ENCODE measurements at places on chromosomes 12 and 14.

DNA sequence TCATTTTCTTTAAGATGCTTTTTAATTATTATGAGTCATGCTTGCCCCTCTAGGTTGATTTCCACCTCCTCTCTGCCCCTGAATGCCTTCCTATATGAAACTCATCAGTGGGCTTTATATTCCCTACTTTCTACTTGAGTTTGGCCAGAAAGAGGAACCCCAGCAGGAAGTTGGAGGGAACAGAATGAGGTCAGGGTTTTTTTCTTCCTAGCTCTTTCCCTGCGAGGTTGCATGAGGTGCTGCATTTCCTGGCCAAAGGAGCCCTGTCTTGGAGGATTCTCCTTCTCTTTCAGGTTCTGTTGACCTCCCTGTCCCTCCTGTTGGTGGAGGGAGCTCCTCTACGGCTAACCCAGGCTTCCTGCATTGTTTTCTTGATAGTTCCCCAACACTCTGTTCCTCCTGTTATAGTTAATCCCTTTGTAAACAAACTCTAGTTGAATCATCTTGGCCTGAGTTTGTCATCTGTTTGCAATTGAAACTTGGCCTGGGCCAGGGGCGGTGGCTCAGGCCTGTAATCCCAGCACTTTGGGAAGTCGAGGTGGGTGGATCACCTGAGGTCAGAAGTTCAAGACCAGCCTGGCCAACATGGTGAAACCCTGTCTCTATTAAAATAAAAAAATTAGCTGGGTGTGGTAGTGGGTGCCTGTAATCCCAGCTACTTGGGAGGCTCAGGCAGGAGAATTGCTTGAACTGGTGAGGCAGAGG is 15.3 kb upstream of the SPIC start:
- DNase-seq, result no peak

DNA sequence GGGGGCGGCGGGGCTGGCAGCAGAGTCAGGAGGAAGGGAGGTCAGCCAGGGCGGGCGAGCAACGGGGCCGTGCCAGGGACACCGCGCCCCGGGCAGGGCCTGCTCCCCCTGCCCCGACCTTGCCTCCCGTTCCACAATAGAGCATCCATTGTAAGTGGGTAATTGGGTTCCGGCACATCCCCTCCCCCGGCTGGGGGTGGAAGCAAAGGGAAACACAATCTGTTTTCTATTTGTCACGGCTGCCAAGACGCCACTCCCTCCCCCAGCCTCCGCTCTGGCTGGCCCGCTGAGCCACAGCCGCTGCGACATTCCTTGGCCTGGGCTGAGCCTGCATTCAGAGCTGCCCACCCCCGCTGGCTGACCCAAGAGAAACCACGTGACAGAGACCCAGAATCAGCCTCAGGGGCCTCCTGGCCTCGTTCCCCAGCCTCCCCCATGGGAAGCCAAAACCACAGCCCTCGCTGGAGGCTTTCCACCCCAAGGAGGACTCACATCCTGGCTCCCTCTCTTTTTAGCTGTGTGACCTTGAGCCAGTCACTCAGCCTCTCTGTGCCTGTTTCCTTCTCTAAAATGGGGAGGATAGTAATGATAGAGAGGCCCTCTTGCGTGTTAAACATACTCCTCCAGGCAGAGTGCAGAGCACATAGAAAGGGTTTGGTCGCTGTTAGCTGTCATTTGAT is 117.6 kb downstream of the SCARB1 start:
- DNase-seq, result peak; percentile 96

DNA sequence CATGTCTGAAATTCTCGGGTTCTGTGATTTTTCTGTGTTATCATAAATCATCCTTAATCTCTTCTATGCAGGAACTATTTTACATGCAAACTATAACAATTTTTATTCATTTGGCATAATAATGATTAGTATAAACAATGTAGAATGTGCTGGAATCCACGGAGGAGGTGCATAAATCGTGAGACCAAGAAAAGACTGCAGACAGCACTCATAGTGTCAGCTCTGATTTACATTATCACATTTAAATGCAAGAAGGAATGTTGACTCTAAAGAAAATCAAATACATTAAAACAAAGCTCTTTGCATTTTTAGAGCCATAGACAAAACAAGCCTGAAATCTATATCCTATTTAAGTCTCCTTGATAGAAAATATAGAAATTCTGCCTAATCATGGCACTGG is 501.7 kb upstream of the STXBP6 start:
- DNase-seq, result no peak

GRCh38 chr12:18375131-18375530 is 113.8 kb downstream of the PIK3C2G start:
- no peak for DNase-seq

DNA sequence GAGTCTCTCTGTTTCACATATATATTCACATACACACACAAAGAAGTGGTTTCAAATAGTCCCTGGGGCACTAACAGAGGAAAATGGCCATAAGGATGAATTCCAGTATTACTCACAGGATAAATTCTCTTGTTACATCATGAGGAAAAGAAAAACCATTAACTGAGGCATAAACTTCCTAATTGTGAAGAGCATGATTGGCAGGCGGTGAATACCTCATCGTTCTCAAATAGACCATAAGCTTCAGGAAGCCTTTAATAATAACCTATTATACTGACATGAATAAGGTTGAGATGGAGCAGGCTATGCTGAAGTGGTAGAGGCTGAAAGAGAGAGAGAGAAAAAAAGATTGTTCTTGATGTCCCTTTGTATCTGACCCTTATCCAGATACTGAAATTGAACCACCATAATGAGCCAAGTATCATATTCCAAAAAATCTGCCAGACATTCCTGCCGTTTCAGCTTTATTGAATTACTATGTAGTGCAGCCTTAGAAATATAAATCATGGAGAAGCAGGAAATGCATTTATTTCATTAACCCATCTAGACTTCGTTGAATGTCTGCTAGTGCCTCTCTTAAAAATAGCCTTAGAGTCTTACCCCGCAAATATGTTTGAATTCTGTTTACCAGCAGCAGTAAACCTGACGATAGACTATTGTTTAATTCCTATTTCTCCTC is 86.8 kb downstream of the NUAK1 start:
- peak; percentile 37 for DNase-seq
